ENCODE measurements at places on chromosomes 3 and 15.

- DNase-seq: no peak
Measured at GRCh38 chr3:99637016-99637367, 1.4 kb upstream of the COL8A1 start.

- DNase-seq: no peak
Measured at GRCh38 chr15:53506370-53506769, 253.1 kb downstream of the WDR72 start.

- no peak for DNase-seq
Measured at GRCh38 chr15:87753539-87753938, 503.0 kb downstream of the NTRK3 start.

DNA sequence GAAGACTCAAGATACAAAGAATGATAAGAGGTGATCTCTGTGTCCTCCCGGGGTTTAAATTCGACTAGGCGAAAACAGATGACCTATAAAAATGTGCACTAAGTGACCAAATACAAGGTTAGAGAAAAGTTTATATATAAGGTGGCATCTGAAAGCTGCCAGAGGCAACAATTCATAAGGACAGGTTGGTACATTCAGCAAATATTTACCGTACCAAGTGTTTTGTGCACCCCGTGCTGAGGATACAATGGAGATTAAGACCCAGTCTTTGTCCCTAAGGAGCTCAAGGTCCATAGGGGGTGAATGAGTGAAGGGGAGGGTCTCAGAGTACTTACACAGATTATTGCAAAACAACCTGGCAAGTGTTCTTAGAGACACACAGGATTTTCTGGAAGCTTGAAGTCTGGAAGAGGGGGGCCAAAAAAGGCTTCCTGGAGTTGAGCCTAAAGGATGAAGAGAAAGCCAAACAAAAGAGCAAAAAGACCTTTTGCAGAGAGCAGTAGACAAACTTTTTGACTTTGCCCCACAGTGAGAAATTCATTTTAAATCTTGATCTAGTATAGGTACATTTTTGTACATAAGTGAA, 71.4 kb upstream of the LRIG1 start:
- no peak for DNase-seq

DNA sequence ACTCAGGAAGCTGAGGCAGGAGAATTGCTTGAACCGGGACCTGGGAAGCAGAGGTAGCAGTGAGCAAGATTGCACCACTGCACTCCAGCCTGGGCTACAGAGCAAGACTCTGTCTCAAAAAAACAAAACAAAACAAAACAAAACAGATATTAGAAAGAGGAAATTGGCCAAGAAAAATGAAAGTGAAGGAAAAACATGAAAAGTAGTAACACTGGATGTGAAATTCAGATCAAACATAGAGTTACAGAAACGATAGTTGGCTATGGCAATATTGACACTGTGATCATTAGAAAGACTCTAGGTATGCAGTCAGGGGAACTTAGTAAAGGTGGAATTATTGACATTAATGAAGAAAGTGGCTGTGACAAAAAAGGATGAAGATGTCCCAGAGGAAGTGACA, 13.2 kb upstream of the TIPARP start:
- DNase-seq: no peak

GRCh38 chr3:42823351-42823750, 14.1 kb downstream of the ACKR2 start:
- no peak for DNase-seq

GRCh38 chr3:53235545-53235944, 20.3 kb downstream of the TKT start:
- DNase-seq: no peak

- DNase-seq: no peak
Measured at GRCh38 chr15:101522091-101522490, 32.6 kb upstream of the PCSK6 start.

- DNase-seq: peak; percentile 69
Measured at GRCh38 chr3:143975554-143976152, 4.0 kb downstream of the DIPK2A start.

DNA sequence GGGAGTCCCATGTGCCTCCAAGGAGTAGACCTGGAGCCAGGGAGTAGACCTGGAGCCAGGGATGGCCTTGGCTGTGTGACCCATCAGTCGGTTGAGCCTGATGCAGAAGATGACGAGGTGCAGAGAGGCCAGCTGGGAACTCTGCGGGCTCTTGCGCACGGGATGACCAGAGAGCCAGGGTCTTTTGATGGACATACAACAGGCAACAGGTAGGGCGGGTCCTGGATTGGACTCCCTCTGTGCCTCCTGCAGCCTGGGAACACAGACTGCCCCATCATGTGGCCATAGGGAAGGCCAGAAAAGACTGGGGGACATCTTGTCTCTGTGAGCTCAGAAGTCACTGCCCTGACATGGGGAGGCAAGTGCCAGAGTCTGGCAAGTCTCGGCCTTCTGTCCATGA, 67.5 kb upstream of the RPL32 start:
- no peak for DNase-seq

DNA sequence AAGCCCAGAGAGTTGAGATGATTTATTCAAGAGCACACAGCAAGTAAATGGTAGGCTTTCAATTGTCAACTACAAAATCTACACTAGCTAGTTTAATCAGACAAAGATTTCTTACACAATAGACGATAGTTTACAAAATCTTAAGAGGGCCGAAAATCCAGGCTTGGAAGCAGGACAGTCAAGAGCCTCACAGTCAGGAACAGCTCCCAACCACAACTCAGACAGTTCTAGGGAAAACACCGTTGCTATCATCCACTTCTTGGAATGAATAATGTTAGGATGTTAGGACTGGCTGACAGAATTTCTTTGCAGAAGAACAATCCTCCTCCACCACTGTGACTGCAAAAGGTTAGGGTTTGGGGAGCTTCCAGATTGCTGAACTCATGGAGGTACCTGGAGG, 290.8 kb upstream of the ZPLD1 start:
- no peak for DNase-seq

DNA sequence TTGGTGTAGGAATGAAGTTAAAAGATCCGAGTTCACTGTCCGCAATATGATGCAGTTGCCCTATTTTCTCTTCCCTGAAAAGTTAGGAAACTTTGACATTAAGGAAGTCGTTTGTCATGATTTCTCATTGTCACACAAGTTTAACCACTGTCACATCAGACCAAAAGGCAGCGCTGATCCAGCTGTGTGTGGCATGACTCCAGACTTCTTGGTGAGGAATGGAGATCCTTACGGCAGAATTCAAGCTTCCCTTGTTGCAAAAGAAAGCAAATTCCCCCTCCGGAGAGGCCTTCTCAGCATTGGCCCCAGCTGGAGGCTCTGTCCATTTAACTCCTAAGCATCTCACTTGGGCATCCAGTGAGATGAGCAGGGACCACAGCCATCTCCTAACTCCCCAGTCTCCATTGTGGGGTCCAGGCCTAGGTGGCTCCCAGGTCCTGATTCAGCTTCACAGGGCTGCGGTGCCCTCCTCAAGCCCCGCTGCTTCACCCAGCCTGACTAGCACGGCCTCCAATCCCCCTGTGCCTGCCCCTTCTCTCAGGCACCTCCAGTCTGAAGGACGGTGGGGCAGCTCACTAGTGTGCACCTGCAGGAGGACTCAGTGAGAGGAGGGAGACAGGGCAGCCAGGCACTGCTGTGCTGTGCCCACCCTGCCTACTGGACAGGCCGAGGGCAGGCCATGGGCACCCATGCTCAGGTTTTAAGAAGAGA, 159.5 kb downstream of the CHSY1 start:
- DNase-seq: no peak

GRCh38 chr15:36362509-36362915, 216.9 kb upstream of the CDIN1 start:
- no peak for DNase-seq

- DNase-seq: no peak
Measured at GRCh38 chr3:131900891-131901290, 133.9 kb downstream of the CPNE4 start.

DNA sequence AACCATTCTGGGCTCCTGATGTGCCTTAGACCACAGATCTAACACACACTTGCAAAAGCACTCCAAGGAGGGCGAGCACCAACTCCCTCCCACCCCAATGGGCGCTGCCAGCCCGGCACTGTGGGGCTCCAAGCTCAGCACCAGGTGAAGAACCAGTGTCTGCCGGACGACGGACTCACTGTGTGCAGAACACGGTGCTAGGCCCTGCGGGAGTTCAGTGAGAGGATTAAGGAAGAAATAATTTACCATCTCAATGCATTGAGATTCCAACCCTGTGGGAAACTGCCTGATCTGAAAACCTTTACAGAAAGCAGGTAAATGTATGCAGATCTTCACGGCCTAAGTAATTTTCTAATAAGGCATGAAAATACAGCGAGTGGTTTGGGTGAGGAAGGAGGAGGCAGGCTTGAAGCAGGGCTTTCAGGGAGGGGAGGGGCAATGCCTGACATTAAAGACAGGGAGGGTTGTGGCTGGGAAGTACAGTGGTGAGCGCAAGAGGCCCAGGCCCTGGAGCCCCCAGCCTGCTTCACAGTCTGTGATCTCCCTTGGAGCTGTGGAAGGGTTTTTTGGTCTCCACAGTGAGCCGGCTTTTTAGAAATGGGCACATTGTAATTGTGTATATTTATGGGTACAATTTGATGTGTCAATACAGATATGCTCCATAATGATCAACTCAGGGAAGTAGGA, 35.6 kb upstream of the CHRNB4 start:
- no peak for DNase-seq

DNA sequence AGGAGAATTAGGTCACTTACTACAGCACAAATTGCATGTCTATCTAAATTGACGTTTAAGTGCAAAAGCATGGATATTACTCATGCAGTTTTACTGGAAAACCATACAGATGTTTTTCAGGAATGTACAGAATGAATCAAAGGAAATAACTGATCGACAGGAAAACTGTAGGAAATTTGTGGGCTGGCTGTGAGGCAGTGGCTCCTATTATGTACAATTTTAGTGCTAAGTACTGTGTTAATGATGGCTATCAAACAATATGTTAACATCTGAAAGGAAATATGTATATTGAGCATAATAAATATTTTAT, 6.9 kb downstream of the NUDT16 start:
- DNase-seq: peak; percentile 53

GRCh38 chr3:151841801-151842200, 27.9 kb downstream of the AADAC start:
- DNase-seq: no peak

DNA sequence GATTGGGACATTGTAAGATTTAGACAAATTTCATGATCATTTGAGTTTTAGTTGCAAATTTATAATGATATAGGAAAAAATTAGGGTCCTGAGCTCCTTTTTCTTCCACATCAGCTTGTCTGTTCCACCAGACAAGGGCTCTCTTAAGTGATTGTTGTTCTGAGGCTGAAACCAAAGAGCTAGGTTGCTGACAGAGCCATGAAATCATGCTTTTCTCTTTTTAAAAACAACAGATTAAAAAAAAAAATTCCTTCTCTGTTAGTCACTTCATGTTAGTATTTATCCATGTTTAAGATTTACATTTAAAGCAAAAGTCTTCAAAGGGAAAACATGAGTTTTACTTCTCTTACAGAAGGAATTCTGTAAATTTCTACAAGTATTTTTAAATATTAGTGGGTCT, 56.8 kb downstream of the ATP2C1 start:
- DNase-seq: no peak

GRCh38 chr15:41401904-41402267, 410 bp downstream of the NDUFAF1 start:
- no peak for DNase-seq

DNA sequence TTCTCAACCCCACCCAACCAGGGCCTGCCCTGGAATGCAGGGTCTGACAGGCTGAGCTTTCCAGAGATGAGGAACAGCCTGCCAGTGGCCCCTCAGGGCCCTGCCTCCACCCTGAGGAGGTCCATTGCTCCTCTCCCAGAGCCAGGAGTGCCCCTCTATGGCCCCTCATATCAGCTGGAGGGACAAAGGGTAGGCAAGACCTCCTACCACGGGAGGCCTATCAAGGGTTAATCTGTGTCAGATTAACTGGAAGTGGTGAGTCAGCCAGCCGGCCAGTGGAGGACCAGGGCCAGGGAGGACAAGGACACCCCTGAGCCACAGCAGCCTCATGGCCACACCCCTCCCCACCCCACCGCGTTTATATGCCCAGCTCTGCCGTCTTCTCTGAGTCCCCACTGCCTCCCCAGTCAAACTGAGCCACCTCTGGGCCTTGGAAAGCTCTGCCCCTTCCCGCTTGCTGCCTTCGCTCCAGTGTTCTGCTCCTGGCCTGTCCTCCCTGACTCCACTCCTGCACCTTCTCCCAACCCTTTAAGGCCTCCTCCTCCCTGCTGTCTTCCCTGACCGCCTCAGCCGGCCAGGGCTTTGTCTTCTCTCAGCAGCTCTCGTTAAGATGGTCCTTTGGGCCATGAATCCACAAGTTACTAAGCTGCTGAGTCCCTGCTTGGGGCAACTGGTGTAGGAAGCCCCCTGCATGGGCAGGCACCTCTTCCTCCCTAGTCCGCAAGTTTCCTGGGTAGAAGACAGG, 6.5 kb downstream of the CCDC33 start:
- peak; percentile 52 for DNase-seq

GRCh38 chr3:194095464-194095863, 40.5 kb upstream of the HES1 start:
- peak; percentile 66 for DNase-seq

DNA sequence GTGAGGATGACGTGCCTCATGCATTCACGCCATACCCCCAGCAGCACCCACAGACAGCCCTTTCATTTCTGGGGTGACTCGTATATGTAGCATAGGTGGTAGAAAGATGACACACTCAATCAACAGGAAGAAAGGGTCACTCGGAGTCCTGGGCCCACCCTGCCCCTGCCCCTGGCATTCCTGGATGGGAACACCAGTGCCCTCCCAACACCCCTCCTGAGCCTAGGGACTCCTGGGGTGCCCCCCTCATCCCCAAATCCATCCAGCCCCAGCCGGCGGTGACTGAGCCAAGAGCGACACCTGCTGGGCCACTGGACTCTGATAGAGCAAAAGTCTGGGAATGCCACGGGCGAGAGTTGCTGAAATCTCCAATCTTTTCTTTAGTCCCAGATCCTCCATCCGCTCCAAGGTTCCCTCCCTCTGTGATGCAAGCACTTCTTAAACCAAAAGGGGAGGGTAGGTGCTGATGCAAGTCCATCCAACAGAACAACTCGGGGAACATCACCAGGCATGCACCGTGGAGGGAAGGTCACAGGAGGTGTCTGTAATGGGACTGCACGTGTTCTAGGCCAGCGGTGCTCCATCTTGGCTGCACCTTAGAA, 31.1 kb downstream of the ACAN start:
- DNase-seq: peak; percentile 16

GRCh38 chr3:21847005-21847404, 96.0 kb upstream of the ZNF385D start:
- no peak for DNase-seq

DNA sequence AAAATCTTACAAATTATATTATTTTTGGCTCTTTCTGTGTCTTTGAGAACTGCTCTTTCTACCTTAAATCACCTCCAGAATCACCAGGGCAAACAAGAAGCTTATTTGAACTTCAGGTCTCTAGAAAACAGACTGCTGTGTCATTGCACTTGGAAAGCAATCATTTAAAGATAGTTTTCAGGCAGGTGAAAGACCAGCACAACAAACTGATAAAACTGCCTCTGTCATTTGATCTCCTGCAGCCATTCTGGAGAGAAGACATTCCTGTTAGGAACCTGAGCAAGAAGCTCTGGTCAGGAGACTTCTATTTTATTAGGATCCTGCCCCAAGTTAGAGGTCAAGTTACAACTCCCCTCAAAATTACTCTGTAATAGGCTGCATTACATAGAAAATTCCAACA, 50.7 kb upstream of the AP4E1 start:
- no peak for DNase-seq

All from kidney capillary endothelial cell (primary cell).